ENCODE measurements at places on chromosomes 3 and 15.

- no peaks in the 10 kb centered on the region for H3K27me3 ChIP-seq
- H3K36me3 ChIP-seq, result no peaks in the 10 kb centered on the region
- no peak overlapping the region for H3K4me3 ChIP-seq
- H3K27ac ChIP-seq, result no peak overlapping the region
Measured at GRCh38 chr3:7700977-7701376, 800.6 kb upstream of the LMCD1 start.

DNA sequence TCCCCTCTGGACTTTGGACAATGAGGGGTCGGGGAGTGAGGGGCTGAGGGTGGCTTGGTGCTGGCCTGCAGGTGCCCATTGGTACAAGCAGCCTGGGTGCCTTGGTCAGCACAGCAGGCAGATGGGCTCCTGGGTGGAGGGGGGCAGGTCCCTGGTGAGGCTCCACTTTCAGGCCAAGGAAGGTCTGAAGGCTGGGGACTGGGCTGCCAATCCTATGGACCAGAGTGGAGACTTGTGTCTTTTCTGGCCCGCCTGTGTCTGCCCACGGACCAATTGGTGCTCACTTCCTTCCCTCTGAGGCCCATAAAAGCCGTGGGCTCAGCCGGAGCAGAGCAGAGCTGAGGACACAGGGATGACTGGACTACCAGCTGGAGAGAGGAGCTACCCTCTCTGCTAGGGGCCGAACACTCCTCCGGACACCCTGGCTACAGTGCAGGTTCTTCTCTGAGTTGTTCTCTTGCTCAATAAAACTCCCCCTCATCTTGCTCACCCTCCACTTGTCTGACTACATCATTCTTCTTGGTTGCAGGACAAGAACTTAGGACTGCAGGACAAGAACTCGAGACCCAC lies 31.9 kb upstream of the IREB2 start:
- no peak for DNase-seq
- H3K4me1 ChIP-seq, result no peaks in the 10 kb centered on the region
- H3K36me3 ChIP-seq, result no peaks in the 10 kb centered on the region
- no peak overlapping the region for H3K4me3 ChIP-seq
- H3K27ac ChIP-seq, result no peak overlapping the region

GRCh38 chr15:86837294-86838061 lies 757.8 kb downstream of the AGBL1 start:
- H3K4me1 ChIP-seq, result no peaks in the 10 kb centered on the region
- DNase-seq, result no peak
- no peak overlapping the region for H3K4me3 ChIP-seq
- H3K27me3 ChIP-seq, result no peaks in the 10 kb centered on the region

GRCh38 chr3:185976977-185977678 lies 39.3 kb upstream of the TRA2B start:
- no peaks in the 10 kb centered on the region for H3K36me3 ChIP-seq
- H3K4me3 ChIP-seq, result no peak overlapping the region
- H3K27ac ChIP-seq, result no peak overlapping the region
- H3K27me3 ChIP-seq, result no peaks in the 10 kb centered on the region
- no peaks in the 10 kb centered on the region for H3K4me1 ChIP-seq
- peak; percentile 76 for DNase-seq

All from CD4-positive, alpha-beta T cell (primary cell).